ENCODE measurements at places on chromosomes 6 and 20.

GRCh38 chr20:54219751-54220426 lies 12.0 kb downstream of the PFDN4 start:
- DNase-seq, result no peak

DNA sequence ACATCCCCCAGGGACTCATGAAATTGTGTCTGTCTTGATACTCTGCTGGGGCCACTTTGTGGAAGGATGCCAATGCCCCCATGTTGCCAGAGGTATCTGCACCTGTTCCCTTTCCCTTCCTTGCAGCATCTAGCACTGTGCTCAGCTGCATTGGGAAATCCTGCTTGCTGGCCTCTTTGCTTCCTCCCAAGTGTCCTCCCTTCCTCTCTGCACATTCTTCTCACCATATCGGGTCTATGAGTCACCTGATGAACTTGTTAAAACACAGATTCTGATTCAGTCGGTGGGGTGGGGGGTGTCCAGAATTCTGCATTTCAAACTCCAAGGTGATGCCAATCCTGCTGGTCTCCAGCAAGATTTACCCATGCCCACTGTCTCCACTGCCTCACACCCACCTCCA lies 467.8 kb downstream of the PTPRT start:
- no peak for DNase-seq

- no peak for DNase-seq
These were observed 130.3 kb downstream of the FIG4 start for GRCh38 chr6:109821428-109821827.

- no peak for DNase-seq
These were observed 44.6 kb upstream of the CD93 start for GRCh38 chr20:23130622-23131140.

- DNase-seq, result no peak
These were observed 62.0 kb downstream of the FHL5 start for GRCh38 chr6:96624957-96625356.

DNA sequence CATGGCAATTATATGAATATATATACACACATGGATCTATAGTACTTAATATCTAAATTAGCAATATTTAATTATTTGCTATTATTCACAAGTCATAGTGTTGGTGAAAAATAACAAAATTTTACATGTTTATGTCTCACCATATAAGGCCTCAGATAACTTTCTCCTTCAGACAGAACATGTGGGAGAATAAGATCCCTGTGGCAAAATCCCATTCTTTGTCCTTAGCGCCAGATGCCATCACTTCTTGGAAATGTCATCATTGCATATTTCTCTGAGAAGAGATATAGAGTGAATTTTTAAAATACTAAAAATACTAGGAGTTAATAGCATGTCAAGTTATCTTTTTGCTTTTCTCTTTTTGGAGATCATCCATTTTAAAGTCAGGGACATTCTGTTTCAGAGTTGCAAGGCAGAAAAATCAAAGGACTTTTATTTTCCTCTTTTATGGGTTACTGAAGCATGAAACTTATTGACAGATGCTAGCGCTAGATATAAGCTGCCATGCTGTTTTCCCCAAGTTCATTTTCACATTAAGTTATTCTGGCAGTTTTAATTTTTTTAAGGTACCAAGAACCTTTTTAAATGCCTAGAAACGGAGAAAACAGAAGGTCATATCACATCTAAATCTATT lies 30.4 kb upstream of the STXBP5 start:
- no peak for DNase-seq

GRCh38 chr6:141467041-141467440 lies 665.7 kb upstream of the GJE1 start:
- DNase-seq, result no peak

GRCh38 chr6:161835500-161836215 lies 561.8 kb upstream of the AGPAT4 start:
- no peak for DNase-seq

DNA sequence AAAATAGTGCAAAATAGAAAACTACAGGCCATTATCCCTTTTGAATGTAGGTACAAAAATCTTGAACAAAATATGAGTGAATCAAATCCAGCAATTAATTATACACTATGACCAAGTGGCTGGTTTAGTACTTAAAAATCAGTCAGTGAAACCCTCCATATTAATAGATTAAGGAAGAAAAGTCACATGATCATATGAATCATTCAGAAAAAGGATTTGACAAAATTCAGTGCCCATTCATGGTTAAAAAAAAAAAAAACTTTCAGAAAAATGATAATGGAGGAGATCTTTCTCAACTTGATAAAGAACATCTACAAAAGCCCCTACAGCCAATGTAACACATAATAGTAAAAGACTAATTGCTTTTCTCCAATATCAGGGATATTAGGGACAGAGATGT lies 75.0 kb downstream of the FAM120B start:
- no peak for DNase-seq

- no peak for DNase-seq
These were observed 3.9 kb upstream of the CST9 start for GRCh38 chr20:23609486-23610109.

- DNase-seq, result no peak
These were observed 953.9 kb downstream of the KIF16B start for GRCh38 chr20:15619341-15619740.

GRCh38 chr6:87794922-87795885 lies 93.2 kb upstream of the AKIRIN2 start:
- DNase-seq, result no peak

GRCh38 chr6:128630213-128630612 lies 109.8 kb upstream of the PTPRK start:
- no peak for DNase-seq

GRCh38 chr6:81999270-81999669 lies 246.8 kb upstream of the TENT5A start:
- DNase-seq, result no peak

DNA sequence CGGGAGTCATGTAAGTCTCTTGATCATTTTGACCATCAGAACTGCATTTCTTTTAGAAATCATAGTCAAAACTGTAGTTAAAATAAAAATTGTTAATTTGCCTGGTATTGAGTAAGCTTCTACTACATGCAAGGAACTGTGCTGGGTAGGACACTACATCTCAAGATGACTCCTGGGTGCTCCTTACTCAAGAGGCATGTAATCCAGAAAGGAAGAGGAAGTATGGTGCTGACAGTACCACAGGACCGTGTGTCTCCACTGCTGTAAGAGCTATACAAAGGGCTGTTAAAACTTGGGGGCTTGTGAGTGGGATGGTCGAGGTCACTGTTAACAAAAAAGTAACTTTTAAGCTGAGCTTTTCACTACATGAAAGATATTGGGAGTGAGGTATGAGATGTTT lies 508.3 kb upstream of the SOX4 start:
- no peak for DNase-seq

DNA sequence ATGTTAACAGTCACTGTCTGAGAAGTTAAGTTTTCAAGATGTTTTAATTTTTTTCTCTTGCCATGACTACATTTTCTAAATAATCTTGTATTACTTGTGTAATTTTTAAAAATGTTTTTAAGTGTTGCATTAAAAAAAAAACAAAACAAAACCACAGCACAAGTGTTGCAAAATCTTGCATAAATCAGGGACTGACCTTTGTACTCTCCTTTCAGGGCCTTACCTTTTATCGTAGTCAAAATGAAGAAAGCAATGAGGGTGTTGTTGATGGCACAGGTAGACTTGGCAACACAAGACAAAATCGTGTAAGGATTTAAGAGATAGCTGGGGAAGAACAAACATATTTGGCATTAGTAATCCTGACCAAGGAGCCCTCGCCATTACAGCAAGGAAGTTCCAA lies 42.5 kb downstream of the PIGU start:
- DNase-seq, result no peak

DNA sequence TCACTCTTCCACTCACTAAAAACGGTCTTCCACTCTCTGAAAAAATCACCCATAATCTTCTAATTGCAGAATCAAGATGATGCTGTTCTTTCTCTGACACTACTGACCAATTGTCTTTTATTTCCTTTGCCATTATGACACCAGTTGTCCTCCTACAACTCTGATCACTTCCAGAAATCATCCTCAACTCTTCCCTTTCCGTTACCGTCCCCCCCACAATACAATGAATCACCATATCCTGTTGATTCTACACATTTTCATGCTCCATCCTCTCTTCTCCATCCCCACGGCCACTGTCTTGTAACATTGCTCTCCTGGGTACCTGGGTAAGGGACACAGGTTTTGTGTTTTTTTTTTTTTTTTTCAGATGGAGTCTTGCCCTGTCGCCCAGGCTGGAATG lies 2.5 kb upstream of the PPP2R5D start:
- DNase-seq, result no peak

DNA sequence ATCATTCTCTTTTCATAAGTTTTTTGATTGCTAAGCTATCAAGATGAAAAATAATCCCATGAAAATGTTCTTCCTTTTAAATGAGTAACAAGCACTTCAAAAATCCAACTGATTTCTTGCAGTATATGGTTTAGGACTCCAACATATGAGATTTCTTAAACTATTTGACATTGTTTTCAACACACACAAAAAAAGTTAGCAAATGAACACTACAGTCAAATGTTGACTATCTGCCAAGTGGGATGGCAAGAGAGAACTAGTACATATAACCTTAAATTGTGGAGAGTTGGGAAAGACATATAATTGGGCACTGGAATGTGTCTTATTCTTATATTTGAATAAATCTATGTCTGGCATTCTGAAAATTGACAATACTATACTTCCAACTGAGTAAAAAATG lies 15.6 kb downstream of the COL21A1 start:
- no peak for DNase-seq

DNA sequence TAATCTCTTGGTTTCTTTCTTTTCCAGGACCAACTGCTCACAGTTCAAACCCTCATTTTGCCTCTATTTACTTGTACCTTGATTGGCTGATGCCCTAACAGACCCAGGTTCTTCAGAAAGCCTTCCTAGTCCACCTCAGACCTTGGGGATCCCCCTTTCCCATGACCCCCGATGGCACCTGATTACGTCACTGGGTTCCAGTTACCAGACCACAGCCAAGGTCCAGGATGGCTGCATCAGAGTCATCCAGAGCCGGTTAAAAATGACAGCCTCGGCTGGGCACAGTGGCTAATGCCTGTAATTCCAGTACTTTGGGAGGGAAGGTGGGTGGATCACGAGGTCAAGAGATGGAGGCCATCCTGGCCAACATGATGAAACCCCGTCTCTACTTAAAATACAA lies 4.5 kb downstream of the HLA-DOA start:
- no peak for DNase-seq

GRCh38 chr6:56374841-56375369 lies 127.5 kb upstream of the COL21A1 start:
- DNase-seq, result no peak

DNA sequence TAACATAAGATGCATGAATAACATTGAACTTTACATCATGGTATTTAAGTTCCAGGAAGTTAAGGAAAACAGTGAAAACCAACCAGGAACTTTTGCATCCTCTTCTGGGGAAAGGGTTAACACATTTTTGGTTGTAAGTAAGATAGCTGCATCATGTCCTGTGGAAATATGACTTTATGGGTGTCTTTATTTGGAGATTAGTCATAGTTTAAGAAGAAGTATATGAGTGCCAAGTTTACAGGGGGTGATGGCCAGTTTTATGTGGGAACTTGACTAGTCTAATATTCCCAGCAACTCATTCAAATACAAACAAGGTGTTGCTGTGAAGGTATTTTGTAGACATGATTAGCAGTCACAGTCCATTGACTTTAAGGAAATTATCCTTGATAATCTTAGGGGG lies 78.0 kb downstream of the PDE10A start:
- DNase-seq, result no peak

DNA sequence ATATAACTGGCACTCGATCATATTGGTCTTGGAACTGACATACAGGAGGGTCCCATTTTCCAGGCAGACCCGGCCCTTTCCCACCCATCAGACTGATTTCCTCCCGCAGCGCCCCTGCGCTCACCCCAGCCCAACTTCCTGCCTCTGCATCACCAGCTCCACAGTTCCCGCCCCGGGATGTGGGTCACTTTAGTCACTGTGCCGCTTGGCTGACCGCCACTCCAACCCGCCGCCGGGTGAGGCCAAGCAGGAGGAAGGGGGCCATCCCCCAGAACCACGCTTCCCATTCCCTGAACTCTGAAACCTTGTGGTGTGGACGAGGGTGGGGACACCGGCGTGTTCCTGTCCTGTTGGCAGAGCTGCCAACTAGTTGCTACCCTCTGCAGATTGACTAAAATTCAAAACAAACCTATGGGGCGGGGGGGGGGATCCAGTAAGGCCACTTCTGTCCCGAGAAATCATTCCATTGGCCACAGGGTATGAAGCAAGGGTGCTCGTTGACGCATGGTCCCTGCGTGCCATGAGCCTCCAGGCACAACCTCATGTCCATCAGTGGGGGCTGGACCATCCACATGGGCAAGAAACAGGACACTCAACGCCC lies 12.3 kb downstream of the TGM2 start:
- peak; percentile 40 for DNase-seq

- no peak for DNase-seq
These were observed 16.5 kb downstream of the IGF2R start for GRCh38 chr6:159985296-159985945.

Measured in T-helper 1 cell (primary cell).